Choroid plexus epithelial cell (primary cell): ENCODE measurements at places on chromosomes 2 and 18.
A peak's percentile ranks its signal among the peaks of the same experiment; 100 is the strongest.

- DNase-seq = peak; percentile 16
Observed at GRCh38 chr2:144085016-144085415, 434.9 kb downstream of the ZEB2 start.

DNA sequence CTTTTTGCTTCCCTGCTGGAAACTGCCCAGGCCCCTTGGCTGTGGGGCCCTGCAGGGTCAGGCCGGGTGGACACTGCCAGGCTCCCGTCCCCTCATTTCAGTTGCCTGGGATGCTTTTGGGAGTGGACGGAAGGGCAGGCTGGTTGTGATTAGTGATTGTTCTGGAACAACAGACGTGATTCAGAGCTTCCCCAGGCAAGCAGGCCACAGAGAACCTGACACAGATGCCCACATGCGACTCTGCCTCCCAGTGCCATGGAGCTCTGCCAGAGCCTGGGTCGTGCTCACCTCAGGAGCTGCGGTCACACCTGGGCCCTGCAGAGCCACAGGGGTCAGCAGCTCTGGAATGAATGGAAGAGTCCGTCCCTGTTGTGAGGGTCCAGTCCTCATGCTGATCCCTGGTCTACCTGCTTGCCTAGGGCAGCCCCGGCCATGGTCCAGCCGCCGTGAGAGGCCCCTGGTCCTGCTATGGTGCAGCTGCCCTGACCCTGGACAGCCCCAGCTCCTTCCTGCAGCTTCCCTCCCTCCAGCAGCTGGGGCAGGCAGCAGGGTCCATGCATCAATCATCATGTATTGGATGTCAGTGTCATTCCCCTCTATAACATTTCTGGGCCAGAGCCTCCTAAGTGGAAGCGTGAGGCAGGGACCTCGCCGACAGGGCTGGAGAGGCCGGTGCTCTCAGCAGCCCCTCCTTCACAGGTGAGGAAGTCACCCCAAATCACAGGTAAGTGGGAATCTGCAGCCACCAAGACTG lies 518.6 kb upstream of the MYT1L start:
- DNase-seq = no peak

DNA sequence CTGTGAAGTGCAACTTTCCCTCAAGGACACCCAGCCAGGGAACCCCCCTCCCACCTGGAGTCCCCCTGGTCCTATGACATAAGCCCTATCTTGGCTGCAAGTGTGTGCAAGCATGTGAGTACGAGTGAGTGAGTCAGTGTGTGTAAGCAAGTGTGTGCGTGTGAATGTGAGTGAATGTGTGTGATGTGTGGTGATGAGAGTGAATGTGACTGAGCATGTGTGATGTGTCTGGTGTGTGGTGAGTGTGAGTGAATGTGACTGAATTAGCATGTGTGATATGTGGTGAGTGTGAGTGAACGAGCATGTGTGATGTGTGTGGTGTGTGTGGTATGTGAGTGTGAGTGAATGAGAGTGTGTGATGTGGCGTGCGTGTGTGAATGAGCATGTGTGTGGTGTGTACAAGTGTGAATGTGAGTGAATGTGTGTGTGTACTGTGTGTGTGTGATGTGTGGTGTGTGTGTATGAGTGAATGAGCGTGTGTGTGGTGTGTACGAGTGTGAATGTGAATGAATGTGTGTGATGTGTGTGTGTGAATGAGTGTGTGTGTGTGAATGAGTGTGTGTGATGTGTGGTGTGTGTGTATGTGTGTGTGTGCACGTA lies 68.8 kb upstream of the SMAD7 start:
- DNase-seq = no peak

DNA sequence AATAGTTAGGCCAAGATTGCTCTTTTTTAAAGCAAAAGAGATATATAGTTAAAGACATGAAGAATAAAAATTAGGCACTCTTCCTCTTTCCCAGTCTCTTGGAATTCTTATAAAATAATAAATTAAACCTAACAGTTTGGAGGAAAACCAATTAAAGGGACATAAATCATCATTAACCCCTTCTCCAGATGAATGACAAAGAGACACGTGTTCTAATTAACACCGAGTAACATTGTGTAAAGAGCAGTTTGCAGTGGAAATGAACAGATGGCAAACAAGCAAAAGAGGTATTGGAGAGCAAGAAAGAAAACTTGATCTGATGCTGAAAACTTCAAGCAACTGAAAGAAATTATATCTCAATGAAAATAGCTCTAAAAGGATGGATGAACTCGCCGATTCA lies 48.4 kb downstream of the BCL2 start:
- DNase-seq = no peak

DNA sequence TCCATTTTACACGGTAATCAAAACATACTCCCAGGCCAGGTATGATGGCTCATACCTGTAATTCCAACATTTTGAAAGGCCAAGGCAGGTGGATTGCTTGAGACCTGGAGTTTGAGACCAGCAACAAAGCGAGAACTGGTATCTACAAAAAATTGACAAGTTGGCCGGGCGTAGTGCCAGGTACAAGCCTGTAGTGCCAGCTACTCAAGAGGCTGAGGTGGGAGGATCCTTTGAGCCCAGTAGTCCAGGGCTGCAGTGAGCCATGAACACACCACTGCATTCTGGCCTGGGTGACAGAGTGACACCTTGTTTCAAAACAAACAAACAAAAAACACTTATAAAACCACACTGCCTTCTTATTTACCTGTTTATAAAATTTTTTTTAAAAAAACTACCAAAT lies 80.8 kb downstream of the GAREM1 start:
- DNase-seq = no peak

DNA sequence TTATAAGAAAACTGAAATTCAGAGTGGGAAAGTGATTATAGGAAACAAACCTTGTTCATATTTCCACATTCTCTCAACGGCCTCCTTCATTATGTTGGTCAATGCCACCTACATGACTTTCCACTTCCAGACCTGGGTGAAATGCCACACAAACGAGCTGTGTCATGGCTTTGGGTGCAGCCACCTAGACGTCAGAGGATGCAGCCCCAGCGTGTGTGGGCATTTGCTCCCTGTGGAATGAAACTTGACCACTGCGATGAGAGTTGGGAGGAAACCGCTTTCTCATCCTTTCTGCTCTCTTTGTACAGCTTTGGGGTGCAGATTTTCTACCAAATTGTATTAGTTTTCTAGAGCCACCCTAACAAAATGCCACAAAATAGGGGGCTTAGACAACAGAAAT lies 291.0 kb downstream of the CYRIA start:
- DNase-seq = no peak

DNA sequence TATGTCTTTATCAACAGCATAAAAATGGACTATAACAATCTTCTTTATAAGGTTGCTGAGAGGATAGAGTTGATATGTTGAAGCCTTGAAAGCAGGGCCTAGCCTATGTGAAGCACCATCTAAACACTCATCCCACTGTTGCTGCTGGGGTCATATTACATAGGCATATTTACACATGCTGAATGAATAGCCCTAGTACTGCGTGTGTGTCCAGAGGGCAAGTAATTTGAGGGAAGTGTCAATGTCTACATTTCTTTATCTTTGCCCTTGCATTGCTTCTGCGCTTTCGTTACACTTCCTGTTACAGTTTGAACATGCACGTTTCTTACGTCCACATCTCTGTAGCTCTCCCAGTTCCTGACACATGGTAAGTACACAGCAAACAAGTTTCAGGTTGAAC lies 280.3 kb upstream of the ATP5MC3 start:
- DNase-seq = no peak

GRCh38 chr2:106160786-106161261 lies 33.3 kb downstream of the UXS1 start:
- no peak for DNase-seq

GRCh38 chr18:79529991-79530390 lies 134.3 kb downstream of the NFATC1 start:
- no peak for DNase-seq

DNA sequence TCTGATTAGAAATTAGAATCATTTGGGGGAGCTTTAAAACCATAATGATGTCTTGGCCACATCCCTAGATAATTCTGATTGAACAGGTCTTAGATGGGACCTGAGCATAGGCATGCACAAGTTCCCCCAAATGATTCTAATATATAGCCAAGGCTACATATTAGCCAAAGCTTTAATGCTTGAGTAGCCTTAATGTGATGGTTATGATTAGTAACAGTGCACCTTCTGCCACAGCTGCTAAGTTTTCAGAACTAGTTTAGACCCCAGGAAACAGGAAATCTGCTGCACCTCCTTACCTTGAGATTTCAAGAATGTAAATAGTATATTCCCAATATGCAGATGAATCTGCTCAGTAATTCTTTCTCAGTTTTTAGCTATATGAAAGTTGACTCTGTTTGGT lies 119.8 kb downstream of the PTPN4 start:
- no peak for DNase-seq

- DNase-seq = no peak
Observed at GRCh38 chr18:48839819-48840490, 110.8 kb downstream of the SMAD7 start.

DNA sequence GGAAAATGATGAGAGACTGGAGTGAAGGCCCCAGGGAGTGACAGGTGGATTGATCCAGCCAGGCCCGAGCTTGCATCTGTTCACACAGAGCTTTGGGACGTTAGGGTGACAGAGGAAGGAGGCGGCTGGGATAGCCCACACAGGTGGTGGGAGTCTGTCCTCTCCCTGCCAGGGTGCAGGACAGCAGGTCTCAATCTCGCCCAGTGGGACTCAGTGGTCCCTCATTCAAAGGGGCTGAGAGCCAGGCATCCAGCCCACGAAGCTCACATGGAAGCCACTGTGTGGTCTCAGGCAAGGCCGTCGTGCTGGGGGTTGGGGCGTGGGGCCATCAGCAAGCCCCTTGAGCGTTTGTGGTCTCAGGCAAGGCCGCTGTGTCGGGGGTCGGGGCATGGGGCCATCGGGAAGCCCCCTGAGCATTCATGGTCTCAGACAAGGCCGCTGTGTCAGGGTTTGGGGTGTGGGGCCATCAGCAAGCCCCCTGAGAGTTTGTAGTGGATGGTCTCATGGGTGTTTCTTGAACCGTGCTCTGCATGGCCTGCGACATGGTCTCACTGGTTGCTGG lies 8.3 kb downstream of the KCNG2 start:
- no peak for DNase-seq

GRCh38 chr2:11159574-11160170 lies 4.4 kb downstream of the SLC66A3 start:
- no peak for DNase-seq

GRCh38 chr2:186273953-186274352 lies 212.1 kb upstream of the ZC3H15 start:
- DNase-seq = no peak

DNA sequence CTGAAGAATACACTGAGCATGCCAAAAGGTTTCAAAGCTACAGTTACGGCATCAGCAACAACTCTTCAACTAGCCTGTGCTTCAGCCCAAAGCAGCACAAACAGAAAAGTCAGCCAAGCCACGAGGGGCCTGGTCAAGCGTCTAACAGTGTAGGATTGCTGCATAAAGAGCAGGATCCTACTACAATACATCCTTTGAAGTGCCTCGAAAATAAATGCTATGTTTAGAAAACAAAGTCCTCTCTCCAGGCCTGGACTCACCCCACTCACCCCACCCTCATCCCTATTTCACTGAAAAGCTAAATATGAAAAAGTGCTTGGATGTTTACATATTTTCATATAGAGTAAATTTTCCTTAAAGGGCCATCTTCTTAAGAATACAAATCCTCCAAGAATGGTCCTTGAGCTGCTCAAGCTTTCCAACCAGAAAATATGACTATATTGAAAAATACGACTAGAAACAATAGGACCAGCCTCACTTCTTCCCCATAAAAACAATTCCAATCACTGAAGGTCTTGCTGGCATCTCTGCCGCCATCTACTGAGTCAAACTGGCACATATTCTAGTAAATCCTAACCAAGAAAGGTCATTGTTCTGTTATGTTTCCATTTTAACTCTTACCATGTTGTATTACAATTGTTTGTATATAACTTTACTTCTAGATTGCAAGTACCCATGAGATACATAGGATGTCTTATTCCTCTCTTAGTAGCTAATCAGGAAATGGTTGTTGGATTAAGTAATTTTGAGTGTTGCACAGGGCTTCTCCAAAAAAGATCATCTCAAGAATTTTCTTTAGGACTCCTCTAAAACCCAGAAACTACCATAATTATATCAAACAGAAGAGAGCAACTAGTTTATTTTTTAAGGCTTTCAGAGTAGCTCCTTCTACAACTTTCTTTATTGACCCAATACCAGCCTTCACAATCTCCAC lies 63.6 kb downstream of the CLHC1 start:
- peak; percentile 89 for DNase-seq

GRCh38 chr2:240405133-240405532 lies 30.3 kb upstream of the GPC1 start:
- no peak for DNase-seq

DNA sequence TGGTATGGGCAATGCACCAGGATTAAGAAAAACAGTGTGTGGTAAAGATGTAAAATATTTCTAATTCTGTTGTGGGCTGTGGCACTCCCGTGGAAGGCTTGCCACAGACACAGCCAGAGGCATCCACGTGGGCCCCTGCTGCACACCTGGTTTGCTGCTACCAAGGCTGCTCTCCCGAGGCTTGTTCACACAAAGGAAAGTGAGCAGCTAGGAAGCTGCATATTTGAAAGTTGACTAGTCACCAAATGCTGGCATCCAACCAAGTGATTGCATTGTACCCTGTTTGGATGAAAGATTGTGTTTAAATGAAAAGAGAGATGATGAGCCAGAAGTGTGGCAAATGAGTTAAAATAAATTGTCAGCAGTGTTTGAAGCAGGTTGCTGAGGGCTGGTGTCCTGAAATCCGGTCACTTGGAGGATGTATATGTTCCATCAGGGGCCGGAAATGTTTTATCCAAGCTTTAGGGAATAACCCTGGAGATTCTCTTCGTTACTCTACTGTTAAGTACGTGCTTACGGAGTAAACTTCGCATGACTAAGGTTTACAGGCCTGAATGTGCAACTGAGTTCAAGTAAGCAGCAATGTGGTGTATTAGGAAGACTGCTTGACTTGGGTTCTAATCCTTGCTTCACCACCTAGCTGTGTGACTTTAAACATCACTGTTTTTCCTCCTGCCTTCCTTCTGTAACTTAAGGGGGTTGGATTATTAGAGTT lies 86.1 kb downstream of the MSH2 start:
- peak; percentile 91 for DNase-seq

DNA sequence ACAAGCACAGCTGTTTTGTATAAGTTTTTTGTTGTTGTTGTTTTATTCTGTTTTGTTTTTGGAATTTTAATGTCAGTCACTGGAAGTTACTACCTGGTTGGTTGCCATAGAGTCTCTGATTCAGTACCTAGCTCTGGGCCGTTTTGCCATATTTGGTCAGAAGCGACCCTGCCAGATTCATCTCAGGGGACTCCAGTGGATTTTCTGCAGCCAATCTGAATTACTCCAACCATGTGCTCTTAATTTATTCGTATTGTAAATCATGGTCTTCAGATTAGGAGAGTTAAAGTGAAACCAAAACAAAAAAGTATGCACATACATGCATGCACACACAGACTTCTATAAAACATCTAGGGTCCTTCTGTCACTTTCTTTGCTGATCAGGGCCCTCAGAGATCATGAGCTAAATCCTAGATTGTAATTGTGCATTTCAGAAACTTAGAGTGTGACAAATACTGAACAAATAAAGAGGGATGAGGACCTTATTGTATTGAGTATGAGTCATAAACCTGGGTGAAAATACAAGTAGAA lies 317.4 kb upstream of the UBE2E3 start:
- no peak for DNase-seq
